ENCODE measurements at places on chromosomes 6 and 20. TPM values are rescaled to one million over a fixed set of nuclear protein-coding genes. Genes with fewer than 3 reads are reported as not detected.

GRCh38 chr20:35510951-35511735 lies 18.3 kb downstream of the C20orf173 start:
- H3K27ac ChIP-seq: no peak overlapping the region
- peaks cover 1% of the 10 kb centered on the region for H3K36me3 ChIP-seq
- no peak for DNase-seq
- H3K4me3 ChIP-seq: no peak overlapping the region
- no peaks in the 10 kb centered on the region for H3K27me3 ChIP-seq

- no peaks in the 10 kb centered on the region for H3K36me3 ChIP-seq
- H3K4me1 ChIP-seq: no peaks in the 10 kb centered on the region
- DNase-seq: no peak
Observed at GRCh38 chr6:1904466-1904799, 294.7 kb downstream of the FOXC1 start.

- peaks cover 14% of the 10 kb centered on the region for H3K27me3 ChIP-seq
- H3K4me3 ChIP-seq: no peak overlapping the region
- H3K27ac ChIP-seq: no peak overlapping the region
- no peak for DNase-seq
- no peaks in the 10 kb centered on the region for H3K4me1 ChIP-seq
- no peaks in the 10 kb centered on the region for H3K36me3 ChIP-seq
Observed at GRCh38 chr6:169962604-169963469, 211.4 kb downstream of the ERMARD start.

- DNase-seq: peak; percentile 72
- no peaks in the 10 kb centered on the region for H3K27me3 ChIP-seq
- H3K27ac ChIP-seq: peak overlapping the region; percentile 73
- H3K4me1 ChIP-seq: peaks cover 20% of the 10 kb centered on the region
Observed at GRCh38 chr6:42104095-42104803, 38.2 kb downstream of the C6orf132 start.

GRCh38 chr6:144954241-144954556 lies 669.1 kb downstream of the UTRN start:
- H3K4me1 ChIP-seq: no peaks in the 10 kb centered on the region
- peaks cover 15% of the 10 kb centered on the region for H3K27me3 ChIP-seq
- DNase-seq: no peak
- H3K27ac ChIP-seq: no peak overlapping the region
- no peaks in the 10 kb centered on the region for H3K36me3 ChIP-seq

DNA sequence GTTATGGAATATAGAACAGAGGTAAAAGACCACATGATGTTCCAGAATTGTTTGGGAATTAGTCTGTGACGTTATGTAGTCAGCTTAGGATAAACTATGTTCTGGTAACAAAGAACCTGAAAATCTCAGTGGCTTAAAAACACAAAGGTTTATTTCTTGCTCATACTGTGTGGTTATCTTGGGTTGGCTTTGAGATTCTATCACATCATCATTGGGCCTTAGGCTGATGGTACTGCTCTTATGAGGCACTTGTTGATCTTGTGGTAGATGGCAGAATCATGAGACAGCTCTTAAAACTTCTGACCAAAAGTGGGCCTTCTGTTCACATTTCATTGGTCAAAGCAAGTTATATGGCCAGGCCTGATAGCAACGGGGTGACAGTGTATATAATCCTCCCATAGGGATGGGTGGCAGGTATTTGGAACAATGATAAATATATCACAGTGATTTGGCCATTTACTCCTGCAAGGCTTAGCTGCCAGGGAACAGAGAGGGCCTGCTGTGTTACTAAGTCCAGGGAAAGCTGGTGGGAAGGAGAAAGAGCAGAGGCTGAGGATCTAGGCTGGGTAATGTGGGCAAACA lies 13.5 kb downstream of the DHX35 start:
- no peaks in the 10 kb centered on the region for H3K27me3 ChIP-seq
- H3K4me3 ChIP-seq: no peak overlapping the region
- DNase-seq: no peak
- peaks cover 2% of the 10 kb centered on the region for H3K4me1 ChIP-seq
- no peak overlapping the region for H3K27ac ChIP-seq
- H3K36me3 ChIP-seq: peaks cover 11% of the 10 kb centered on the region

DNA sequence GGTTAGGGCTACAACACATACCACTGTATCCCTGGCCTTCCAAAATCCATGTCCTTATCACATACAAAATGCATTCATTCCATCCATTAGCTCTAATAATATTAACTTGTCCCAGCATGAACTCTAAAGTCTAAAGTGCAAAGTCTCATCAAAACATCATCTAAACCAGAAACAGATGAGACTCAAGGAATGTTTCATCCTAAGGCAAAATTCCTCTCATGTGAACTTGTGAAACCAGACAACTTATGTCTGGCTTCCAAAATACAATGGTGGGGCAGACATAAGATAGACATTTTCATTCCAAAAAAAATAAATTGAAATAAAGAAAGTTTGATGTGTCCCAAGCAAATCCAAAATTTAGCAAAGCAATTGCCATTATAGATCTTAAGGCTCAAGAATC lies 257.4 kb downstream of the HTR1B start:
- no peaks in the 10 kb centered on the region for H3K27me3 ChIP-seq
- no peak overlapping the region for H3K27ac ChIP-seq
- no peak overlapping the region for H3K4me3 ChIP-seq
- no peaks in the 10 kb centered on the region for H3K36me3 ChIP-seq
- H3K4me1 ChIP-seq: no peaks in the 10 kb centered on the region

GRCh38 chr20:53579581-53580375 lies 13.9 kb downstream of the ZNF217 start:
- peaks cover 84% of the 10 kb centered on the region for H3K4me1 ChIP-seq
- peak overlapping the region; percentile 89 for H3K4me3 ChIP-seq
- peak overlapping the region; percentile 92 for H3K27ac ChIP-seq
- no peaks in the 10 kb centered on the region for H3K27me3 ChIP-seq
- no peak for DNase-seq

DNA sequence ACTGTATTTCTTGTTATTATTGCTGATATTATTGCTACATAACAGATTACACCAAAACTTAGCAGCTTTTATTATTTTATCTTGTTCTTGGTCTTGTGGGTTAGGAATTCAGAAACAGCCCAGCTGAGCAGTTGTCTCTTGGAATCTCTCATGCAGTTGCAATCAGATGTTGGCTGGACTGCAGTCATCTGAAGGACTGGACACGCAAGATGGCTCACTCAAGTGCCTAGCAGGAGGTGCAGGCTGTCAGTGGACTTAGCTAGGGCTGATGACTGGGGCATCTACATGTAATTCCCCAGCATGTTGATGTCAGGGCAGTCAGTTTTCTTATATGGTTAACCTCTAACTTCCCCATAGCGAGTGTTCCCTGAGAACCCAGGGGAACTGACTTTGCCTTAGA lies 128.6 kb upstream of the PLCB4 start:
- no peaks in the 10 kb centered on the region for H3K27me3 ChIP-seq
- DNase-seq: no peak
- no peaks in the 10 kb centered on the region for H3K4me1 ChIP-seq
- no peak overlapping the region for H3K27ac ChIP-seq

Gene TINAG
- not detected for total RNA-seq

Gene RALGAPA2
- 38.5 TPM for total RNA-seq

Gene HLA-DMB
- 2.7 TPM for total RNA-seq

Gene PERP
- 1.3 TPM for total RNA-seq

Gene FOXS1
- total RNA-seq: not detected

Gene THEMIS
- total RNA-seq: 3.8 TPM

Gene CDC40
- total RNA-seq: 26.0 TPM

Gene AVP
- not detected for total RNA-seq

Gene PTCRA
- not detected for total RNA-seq

Gene C4B
- total RNA-seq: 3.4 TPM

Gene KIF25
- total RNA-seq: not detected
